ENCODE measurements at places on chromosomes 12 and 14.

- no peak for DNase-seq
These were observed 1.1 kb upstream of the GNB3 start for GRCh38 chr12:6839482-6840201.

DNA sequence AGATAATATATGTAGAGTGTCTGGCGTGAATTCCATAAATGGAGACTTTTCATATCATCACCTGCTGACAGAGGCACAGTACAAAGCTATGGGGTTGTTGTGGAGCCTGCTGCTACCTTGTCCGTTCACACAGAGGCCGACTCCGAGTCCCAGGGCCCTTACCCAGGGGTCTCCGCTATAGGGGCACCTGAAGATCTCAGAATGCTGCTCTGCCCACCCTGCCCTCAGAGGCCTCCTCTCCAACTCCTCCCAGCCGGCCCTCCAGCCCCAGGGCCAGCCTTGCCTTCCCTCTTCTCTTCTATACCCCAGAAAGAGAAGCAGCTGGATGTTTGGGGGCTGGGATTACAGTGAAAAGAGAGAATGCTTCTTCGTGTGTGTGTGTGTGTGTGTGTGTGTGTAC, 21.3 kb downstream of the NCKAP5L start:
- no peak for DNase-seq

- DNase-seq = no peak
These were observed 240.8 kb upstream of the TMPO start for GRCh38 chr12:98274430-98275130.

DNA sequence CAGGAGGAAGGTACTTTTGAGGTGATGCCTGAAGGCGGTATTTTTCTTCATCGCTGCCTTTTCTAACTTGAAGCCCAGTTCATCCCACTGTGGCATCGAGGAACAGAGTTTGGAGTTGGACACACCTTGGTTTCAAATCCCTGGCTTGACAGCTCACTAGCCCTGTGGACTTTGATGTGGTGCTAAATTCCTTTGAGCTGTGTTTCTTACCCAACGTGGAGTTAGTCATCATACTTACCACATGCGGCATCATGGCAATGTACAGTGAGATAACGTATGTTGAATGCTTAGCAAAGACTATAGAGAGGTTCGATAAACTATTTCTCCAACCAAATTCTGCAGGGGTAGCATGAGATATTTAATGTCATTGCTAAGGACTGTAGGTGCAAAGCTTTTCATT, 3.4 kb downstream of the PLEKHG3 start:
- DNase-seq = no peak

All from stimulated activated CD4-positive, alpha-beta T cell treated with anti-CD3 and anti-CD28 coated beads, Interleukin-1b, Interleukin-23, amount 100 ng/mL, for 1 hour (primary cell).